Sciatic nerve (tissue), 2 donors: ENCODE measurements at places on chromosomes 3 and 15. TPM values are rescaled to one million over a fixed set of nuclear protein-coding genes. Genes with fewer than 3 reads are reported as not detected.

DNA sequence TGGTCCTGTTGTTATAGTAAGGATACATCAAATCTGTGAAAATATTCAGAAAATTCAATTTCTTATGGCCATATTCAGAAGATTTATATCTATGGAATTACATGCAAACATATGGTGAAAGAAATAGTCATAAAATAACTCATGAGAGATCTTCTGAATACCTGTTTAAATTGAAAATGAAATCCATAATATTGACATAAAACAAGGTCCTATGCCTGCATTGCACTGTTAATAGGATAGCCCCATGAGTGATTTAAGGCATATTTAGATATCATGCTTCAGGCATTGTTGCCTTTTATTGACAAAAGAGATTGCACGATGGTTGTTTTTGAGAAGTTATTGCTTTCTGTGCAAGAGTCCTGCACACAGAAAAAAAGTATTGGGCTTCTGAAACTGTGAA, 591.7 kb upstream of the ZNF717 start:
- no peak for DNase-seq

- DNase-seq: no peak
Measured at GRCh38 chr3:134038716-134039115, 9.0 kb upstream of the SLCO2A1 start.

DNA sequence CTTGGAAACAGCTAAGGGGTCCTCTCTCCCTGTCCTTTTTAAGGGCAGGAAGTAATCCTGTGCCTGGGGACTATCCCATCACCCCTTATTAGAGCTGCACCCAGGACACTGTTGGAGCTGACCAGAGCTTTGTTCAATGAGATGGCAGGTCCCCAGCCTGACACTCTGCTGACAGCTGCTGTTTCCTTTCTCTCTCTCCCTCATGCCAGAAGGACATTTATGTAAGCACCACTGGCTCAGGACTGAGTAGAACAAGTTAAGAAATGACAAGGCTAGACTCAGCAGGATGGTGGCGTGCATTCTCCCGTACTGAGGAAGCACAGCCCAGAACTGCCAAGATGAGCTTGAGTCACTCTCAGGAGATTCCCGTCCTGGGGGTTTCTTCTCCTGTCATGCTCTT, 17.3 kb downstream of the GJD2 start:
- no peak for DNase-seq

DNA sequence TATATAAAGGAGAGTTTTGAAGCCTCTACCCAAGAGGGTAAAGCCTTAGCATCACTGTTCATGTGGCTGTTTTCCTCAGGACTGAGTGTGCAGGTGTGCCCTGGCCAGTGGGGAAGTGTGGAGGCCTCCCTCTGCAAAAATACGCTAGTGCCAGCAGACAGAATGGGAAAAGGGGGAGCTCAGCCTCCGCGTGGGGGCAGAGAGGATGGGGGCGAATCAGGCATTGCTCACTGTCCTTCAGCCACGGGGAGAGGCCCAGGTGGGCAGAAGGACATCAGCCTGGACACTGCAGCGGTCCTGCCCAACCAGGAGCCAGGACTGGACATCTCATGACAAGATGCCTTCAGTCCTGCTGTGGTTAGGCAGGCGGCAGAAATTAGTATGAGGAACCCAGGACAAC, 10.1 kb downstream of the LTF start:
- DNase-seq: no peak

ARRDC4 gene
- total RNA-seq: 48.2 TPM
